ENCODE measurements at places on chromosomes 1 and 21. TPM values are rescaled to one million over a fixed set of nuclear protein-coding genes. Genes with fewer than 3 reads are reported as not detected.

The OR2T35 gene
- total RNA-seq = not detected

The VAV3 gene
- total RNA-seq = 0.70 TPM

The ATPAF1 gene
- total RNA-seq = 35.8 TPM

The CENPS gene
- 32.5 TPM for total RNA-seq

The PLPPR5 gene
- total RNA-seq = not detected

The FCRL1 gene
- not detected for total RNA-seq

The DAB1 gene
- not detected for total RNA-seq

The CNKSR1 gene
- 0.32 TPM for total RNA-seq

The MGST3 gene
- total RNA-seq = 226 TPM
